ENCODE measurements at places on chromosomes 7 and 10.
A peak's percentile ranks its signal among the peaks of the same experiment; 100 is the strongest.

DNA sequence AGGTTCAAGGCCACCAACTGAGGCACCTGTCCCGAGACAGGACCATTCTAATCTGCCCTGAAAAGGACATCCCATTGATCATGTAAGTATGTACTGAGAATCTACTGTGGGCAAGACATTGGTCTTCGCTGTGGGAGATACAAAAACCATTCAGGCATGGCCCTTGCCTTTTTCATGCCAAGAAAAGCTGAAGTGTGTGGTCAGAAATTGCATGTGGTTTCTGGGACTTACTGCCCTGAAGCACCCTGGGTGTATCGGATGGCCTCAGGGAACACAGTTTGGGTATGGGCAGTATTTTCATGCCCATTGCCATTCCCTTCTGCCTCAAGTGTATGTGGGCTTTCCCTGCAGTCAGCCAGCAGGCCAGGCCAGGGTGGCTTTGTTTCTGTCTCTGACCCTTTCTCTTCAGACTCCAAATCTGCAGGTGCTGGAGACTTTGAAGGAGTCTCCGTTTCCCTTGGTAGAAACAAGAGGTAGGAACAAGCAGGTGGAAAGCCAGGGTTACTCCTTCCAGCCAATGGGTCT is 285.7 kb downstream of the ZEB1 start:
- no peak for DNase-seq

- DNase-seq = peak; percentile 32
Measured at GRCh38 chr7:11748884-11749283, 83.1 kb downstream of the THSD7A start.

- DNase-seq = no peak
Measured at GRCh38 chr7:140435252-140435895, 31.5 kb downstream of the RAB19 start.

DNA sequence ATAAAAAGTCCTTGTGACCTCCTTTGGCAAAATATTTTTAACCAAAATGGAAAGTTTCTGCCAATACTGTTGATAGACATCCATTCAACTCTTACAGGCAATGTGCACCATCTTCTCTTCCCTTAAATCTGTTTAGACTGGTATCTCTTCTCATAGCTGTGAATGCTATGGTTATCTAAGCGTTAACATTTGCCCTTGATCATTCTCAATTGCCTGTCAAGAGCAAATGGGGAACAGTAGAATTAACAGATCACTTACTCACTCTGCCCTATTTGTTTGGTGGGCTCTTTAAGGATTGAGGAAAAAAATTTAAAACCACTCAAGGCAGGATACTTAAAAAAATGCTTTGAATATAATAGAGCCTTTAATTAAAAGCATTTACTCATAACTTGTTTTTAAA is 808.4 kb downstream of the NXPH1 start:
- DNase-seq = no peak

GRCh38 chr10:78692071-78692470 is 376.7 kb upstream of the ZMIZ1 start:
- DNase-seq = no peak

- peak; percentile 53 for DNase-seq
Measured at GRCh38 chr10:16995867-16996529, 133.6 kb downstream of the CUBN start.

DNA sequence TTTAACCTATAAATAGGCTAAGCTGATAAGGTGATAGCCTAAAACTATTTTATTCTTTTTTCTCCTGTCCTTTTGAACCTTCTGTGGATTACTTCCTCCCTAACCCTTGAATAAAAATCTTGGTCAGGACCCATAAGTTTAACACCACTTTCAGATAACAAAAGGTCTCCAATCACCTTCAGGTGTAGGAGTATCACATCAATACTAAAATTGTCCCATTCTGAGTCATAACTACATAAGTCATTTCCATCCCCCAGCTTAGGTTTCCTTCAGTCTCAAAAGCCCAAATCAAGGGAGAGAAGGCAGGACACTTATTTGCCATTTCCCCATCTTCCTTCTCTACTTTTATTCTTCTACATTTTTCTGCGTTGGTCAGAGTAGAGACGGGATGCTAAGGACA is 56.9 kb upstream of the WNT16 start:
- no peak for DNase-seq

DNA sequence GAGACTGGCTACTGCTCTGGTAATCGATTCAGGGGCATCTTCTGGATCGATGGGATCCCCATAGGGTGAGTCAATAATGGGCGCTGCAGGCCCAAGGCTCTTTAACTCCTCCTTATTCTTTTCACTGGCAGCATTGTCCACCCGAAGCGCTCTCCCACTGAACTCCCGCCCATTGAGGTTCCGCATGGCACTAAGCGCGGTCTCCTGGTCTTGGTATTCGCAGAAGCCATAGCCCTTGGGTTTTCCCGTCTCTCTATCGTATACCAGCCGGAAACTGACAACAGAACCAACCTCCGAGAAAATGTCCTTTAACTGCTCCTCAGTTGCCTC is 285 bp downstream of the CSTF2T start:
- DNase-seq = peak; percentile 53

DNA sequence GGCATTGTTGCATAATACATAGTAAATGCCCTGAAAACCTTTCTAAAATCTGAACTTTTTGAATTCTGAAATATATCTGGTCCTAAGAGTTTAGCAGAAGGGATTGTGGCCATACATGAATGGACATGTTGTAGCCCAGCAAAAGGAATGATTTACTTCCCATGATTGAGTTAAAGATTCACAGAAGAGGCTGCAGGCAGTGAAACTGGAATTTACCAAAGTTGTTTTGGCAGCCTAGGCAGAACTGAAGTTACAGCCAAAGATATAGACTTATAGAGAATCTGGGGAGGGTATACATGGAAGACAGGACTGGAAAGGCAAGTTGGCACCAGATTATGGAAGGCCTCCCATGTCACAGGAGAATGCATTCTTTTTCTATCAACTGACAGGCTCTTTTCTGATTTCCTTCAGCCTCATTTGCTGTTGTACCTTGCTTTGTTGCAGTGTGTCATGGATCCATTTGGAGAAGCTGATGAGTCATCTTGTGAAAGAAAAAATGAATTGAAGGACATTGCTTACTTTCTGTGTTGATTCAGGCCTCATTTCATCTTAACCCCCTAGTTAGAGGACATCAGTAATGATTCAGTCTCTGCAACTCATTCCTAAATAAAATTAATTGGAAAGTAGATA is 356.2 kb upstream of the LRGUK start:
- DNase-seq = peak; percentile 61

DNA sequence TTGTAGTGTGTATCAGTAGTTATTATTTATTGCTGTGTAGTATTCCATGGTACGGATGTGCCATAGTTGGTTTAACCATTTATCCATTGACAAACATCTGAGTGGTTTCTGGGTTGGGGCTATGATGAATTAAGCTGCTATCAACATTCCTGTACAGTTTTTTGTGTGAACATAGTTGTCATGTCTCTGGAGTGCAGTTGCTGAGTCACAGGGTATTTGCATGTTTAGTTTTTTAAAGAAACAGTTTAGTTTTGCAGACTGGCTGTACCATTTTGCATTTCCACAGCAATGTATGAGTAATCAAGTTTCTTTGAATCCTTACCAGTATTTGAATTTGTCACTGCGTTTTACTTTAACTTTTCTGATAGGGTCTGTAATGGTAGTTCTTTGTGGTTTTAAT is 516.7 kb upstream of the CELF2 start:
- no peak for DNase-seq

- no peak for DNase-seq
Measured at GRCh38 chr7:127682140-127682539, 30.1 kb downstream of the SND1 start.
